ENCODE measurements at places on chromosomes 7 and 10.

DNA sequence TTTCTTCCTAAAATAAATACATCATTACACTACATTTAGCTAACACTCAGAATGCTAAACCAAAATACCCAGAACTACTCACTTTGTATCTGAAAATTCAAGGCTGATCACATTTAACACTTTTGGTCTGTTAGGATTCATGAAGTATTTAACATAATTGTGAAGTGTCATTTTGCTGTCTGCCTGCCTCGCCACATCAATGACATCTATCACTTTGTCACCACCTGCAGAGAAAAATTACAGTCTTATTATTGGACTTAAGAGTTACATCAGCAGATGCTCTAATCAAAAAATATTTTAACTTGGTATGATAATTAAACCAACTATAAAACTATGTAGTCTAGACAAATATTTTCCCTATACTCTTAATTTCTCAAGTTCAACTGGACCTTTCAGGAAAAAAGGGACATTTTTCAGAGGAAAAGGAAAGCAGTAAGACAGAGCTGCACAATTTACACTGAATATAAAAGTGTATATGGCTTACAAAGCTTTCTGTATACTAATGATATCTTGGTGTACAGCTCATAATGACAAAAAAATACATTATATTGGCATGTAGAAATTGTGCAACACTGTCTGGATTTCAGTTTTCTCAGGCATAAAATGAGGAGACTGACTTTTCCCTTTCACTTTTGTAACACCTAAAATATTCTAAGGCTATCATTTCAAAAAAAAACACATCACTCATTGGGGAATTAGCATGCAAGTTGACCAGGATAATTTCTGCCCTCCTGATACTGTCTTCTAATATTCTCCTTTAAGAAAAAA is 49.2 kb downstream of the KDM7A start:
- no peak for DNase-seq

DNA sequence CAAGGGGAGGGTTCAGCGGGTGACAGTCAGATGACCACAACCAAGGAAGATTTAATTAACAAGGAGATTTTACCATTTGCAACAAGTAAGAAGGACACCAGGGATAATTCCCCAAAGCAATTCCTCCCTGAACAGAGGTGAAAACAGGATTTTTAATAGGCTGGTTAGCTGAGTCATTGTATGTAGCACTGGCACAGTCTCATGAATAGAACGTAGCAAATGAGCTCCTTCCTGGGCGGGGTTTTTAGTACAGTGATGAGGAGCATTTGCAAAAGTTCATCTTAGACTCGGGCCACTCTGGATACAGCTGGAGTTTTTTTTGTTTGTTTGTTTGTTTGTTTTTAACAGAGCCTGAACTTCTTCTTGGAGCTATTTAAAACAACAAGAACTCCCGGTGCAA is 39.0 kb downstream of the TAC1 start:
- DNase-seq, result no peak

DNA sequence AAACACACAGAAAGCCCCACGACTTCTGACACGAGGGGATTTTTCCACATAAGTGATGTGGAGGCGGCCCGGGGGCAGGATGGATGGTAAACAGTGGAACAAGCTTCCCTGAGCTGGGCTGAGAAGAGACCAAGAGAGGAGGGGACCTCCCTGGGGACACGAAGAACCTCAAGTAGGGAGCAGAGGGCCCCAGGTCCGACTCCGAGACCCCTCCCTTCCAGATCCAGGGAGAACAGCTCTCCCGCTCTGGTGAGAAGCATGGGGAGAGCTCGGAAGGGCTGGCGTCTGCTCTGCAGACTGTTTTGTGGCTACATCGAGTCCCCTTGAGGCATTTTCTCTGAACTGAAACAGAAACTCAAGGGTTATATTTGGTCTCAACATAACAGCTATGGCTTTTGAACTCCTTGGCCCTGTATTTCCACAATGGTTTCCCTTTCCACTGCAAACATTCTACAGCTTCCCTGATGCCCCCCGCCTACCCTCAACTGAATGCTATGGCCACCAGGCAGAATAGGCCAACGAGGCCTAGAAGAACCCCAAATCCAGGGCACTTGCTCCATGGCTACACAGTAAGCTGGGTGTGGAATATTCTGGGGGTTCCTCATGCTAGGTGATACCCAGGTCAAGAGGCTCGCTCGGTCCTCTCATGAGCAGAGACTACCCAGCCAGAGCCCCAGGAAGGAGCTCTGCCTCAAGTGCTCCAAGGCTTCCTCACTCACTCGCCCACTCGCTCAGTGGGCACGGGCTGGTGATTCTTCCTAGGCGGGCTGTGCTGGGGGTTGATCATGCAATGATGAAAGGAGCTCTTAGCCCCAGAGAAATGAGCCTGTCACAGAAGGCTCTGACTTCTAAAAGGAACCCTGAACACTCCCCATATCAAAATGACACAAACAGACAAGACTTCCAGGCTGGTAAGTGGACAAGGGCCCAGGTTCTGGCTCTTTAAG is 47.5 kb downstream of the FAM53B start:
- DNase-seq, result no peak

- DNase-seq, result no peak
Observed at GRCh38 chr7:112202816-112203215, 3.4 kb downstream of the DOCK4 start.

DNA sequence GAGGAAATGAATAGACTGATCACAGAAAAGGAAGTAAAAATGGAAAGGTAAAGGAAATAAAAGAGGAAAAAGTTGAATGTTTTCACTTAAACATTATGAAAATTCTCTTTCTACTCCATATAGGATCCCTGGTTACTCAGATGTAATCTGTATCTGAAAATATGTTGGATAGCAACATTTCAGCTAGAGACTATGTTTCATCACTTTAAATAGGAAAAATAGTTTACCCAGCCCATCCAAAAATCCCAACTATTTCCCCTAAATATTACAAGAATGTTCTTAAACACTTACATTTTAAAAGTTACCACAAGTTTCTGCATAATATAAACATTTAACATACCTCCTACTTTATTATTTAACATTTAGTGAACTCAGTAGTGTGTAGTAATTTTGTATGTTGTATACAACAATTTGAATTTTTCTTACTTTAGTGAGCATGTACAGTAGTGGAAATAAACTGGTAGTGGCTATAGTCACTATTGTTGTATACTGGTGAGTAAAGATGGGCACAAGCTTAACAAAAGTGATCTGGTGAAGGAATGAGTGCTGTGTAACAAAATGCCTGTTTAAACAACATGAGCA is 27.1 kb downstream of the SLF2 start:
- DNase-seq, result no peak

DNA sequence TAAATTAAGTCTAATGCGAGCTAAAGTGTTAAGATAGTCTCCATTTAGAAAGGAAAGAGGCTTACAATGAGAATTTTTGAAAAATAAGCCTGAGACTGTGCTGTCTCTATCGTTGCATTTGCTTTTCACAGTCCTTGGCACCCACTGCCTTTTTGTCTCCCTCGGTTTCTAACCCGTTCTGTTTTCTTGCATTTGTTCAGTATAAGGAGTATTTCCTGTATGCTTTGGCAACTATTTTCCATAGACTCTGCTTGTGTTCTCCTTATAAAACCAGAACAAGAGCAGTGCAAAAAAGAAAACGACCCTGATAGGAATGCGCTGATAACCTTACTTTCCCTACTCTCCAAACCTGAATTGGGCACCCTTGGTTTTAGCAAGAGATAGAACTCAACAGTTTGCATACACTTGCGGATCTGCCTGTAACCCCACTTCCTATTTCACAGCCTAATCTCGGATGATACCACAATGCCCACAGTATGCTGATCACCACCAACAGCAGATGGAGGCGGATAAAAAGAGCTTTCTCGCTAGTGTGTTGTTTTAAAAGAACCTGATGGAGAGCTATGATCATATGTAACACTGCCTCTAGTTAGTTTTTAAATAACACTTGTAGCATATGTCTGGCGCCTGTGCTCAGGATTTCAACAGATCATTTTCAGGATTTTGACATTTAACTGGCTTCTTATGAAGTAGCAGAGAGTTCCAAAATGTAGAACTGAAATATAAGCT is 1.6 kb upstream of the ARHGAP12 start:
- no peak for DNase-seq

- no peak for DNase-seq
Observed at GRCh38 chr7:50608196-50608906, 43.1 kb upstream of the DDC start.

- no peak for DNase-seq
Observed at GRCh38 chr10:29210266-29210868, 78.5 kb upstream of the LYZL1 start.

GRCh38 chr7:74619235-74619860 is 38.2 kb upstream of the GTF2I start:
- DNase-seq, result no peak

- DNase-seq, result no peak
Observed at GRCh38 chr7:77985232-77985973, 186.8 kb downstream of the PHTF2 start.

GRCh38 chr7:116633131-116633988 is 38.6 kb upstream of the MET start:
- no peak for DNase-seq

- DNase-seq, result no peak
Observed at GRCh38 chr7:132805766-132806165, 229.5 kb upstream of the PLXNA4 start.

DNA sequence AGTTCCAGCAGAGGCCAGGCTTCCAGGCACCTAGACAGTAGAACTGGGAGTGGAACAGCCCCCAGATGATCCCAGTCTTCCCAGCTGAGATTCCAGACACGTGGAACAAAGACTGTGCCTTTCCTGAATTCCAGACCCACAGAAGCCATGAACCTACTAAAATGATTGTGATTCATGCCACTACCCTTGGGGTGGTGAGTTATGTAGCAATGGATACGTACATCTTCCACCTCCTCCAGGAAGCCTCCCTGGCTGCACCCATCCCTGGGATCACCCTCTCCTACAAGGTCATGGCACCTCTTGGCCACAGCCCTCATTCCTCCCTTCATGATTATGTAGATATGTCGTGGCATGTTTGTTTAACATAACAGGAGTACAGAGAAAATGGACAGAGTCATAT is 83.4 kb downstream of the NPTX2 start:
- DNase-seq, result no peak

- DNase-seq, result no peak
Observed at GRCh38 chr10:121113911-121114310, 262.7 kb downstream of the WDR11 start.

- no peak for DNase-seq
Observed at GRCh38 chr10:124225467-124226270, 132.3 kb upstream of the CHST15 start.

GRCh38 chr10:21281765-21282484 is 243.6 kb downstream of the SKIDA1 start:
- DNase-seq, result no peak

- no peak for DNase-seq
Observed at GRCh38 chr7:2920956-2921652, 77.0 kb upstream of the GNA12 start.

DNA sequence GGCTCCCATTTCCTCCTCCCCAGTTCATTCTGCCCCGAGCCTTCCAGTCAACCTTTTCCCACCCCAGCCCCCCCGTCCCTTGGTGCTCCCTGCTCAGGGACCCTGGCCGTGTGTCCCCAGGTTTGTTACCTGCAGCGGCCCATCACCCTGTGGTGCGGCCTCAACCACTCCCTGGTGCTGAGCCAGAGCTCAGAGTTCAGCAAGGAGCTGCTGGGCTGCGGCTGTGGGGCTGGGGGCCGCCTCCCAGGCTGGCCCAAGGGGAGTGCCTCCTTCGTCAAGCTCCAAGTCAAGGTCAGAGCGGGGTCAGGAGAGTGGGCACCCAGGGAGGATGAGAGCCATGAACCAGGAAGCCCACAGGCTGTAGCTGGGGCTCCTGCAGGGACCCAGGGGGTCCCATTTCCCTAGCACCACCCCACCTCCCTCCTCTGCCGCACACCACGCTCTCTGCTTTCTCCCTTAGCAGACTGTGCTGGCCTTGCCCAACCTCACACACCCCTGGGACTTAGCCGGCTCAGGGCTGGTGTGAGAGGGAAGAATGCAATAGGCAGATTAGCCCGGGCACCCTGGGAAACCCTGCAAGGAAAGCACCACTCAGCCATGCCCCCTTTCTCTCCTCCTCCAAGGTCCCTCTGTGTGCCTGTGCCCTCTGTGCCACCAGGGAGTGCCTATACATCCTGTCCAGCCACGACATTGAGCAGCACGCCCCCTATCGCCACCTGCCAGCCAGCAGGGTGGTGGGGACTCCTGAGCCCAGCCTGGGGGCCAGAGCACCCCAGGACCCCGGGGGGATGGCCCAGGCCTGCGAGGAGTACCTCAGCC is 2.0 kb upstream of the PCOLCE start:
- DNase-seq, result no peak

DNA sequence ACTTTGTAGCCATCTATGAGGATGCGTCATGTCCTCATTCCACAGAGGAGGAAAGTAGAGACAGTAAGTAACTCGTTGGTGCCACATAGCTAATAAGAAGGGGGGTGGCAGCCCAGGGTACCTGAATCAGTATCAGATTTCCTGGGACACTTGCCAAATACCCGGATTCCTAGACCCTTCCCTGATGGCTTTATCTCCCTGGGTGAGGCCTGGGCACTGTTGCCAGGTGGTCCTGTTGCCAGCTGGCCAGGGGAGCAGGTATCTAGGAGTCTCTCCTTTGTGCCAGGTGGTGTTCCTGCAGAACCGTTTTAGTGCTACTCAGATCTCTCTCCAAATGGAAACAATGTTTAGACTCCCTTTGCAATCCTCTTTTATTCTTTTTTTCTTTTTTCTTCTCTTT is 12.7 kb downstream of the SLC29A3 start:
- DNase-seq, result no peak

- no peak for DNase-seq
Observed at GRCh38 chr7:66182920-66183319, 22.2 kb upstream of the TPST1 start.

- DNase-seq, result no peak
Observed at GRCh38 chr7:143147070-143147469, 15.2 kb downstream of the PIP start.

GRCh38 chr7:106010331-106010730 is 47.3 kb downstream of the CDHR3 start:
- no peak for DNase-seq

GRCh38 chr7:135811506-135811905 is 62.9 kb upstream of the FAM180A start:
- DNase-seq, result no peak

DNA sequence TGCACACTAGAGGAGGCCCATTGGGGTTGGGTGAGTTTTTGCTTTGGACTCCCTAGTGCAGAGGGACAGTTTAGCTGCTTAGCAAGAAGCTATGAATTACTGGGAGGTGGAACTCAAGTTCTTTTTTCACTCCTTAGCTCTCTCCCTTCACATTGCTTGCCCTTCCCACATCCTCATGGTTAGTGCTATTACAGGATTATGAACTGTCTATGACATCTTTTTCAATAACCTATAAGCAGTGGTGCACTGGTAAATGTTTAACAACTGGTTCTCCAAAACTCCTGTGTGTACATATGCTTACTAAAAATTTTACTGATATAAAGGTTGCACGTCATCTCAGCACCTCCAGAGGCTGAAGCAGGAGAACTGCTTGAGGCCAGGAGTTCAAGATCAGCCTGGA is 6.2 kb downstream of the SSMEM1 start:
- no peak for DNase-seq

- DNase-seq, result no peak
Observed at GRCh38 chr7:158646766-158647474, 57.7 kb downstream of the NCAPG2 start.

GRCh38 chr7:158106272-158106671 is 481.4 kb downstream of the PTPRN2 start:
- no peak for DNase-seq

- DNase-seq, result no peak
Observed at GRCh38 chr10:113583571-113583970, 30.7 kb downstream of the HABP2 start.

Measured in activated CD4-positive, alpha-beta T cell treated with anti-CD3 and anti-CD28 coated beads for 1 hour (primary cell).